ENCODE measurements at places on chromosomes 1 and 21.

GRCh38 chr1:156117414-156118176 lies 3.1 kb downstream of the LMNA start:
- DNase-seq, result no peak

- DNase-seq, result no peak
Measured at GRCh38 chr1:29709704-29710280, 473.5 kb downstream of the PTPRU start.

DNA sequence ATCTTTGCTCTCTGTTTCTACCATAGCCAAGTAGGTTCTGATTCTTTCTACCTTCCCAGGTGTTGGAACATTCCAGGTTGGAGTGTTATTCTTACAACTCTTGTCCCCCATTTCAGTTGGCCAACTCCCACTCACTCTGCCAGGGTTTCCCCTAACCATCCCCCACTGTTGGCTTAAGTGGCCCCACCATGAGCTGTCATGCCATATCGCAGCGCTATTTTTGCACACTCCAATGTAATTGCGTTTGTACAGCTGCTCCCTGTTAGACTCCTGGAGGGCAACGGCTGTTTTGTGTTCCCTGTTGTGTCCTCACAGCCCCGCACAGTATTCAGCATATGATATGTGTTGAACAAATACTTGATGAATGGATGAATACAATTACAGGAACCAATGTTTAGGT lies 117.7 kb upstream of the ETS2 start:
- no peak for DNase-seq

- DNase-seq, result no peak
Measured at GRCh38 chr21:46369520-46370235, 45.7 kb downstream of the PCNT start.

GRCh38 chr1:166947398-166948043 lies 27.8 kb downstream of the ILDR2 start:
- DNase-seq, result peak; percentile 80

DNA sequence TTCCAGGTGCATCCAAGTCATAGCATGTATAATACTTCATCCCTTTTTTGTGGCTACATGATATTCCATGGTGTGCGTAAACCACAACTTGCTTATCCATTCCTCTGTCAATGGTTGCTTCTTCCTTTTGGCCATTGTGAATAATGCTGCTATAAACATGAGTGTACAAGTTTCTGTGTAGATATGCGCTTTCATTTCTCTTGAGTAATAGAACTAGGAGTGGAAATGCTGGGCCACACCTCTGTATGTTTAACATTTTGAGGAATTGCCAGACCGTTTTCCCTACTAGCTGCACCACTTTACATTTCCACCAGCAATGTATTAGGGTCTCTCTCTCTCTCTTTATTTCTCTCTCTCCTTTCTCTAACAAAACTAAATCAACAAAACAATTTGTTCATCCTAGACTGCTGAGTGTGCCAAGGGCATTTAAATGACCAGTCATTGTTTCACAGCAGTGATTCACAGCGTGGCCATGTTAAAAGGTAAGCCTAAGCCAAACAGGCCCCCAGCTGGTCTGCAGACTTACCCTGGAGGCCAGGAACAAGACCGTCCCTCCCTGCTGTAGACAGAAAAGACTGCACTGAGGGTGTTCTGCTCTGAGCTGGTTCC lies 53.2 kb upstream of the LYST start:
- DNase-seq, result peak; percentile 52

- DNase-seq, result no peak
Measured at GRCh38 chr1:159981351-159982055, 27.5 kb upstream of the SLAMF9 start.

DNA sequence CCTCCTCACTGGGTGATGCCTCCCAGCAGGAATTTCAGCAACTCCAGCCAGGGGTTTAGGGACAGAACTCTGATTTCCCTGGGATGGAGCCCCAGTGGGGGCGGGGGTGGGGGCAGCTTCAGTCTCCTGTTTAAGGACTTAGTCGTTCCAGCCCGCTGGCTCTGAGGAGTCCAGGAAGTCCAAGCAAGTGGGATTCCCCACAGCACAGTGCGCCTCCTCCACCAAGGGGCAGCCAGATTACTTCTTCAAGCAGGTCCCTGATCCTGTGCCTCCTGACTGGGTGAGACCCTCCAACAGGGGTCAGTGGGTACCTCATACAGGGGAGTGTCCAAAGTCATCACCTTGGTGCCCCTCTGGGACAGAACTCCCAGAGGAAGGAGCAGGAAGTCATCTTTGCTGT lies 1438.4 kb upstream of the B3GALT2 start:
- DNase-seq, result no peak

DNA sequence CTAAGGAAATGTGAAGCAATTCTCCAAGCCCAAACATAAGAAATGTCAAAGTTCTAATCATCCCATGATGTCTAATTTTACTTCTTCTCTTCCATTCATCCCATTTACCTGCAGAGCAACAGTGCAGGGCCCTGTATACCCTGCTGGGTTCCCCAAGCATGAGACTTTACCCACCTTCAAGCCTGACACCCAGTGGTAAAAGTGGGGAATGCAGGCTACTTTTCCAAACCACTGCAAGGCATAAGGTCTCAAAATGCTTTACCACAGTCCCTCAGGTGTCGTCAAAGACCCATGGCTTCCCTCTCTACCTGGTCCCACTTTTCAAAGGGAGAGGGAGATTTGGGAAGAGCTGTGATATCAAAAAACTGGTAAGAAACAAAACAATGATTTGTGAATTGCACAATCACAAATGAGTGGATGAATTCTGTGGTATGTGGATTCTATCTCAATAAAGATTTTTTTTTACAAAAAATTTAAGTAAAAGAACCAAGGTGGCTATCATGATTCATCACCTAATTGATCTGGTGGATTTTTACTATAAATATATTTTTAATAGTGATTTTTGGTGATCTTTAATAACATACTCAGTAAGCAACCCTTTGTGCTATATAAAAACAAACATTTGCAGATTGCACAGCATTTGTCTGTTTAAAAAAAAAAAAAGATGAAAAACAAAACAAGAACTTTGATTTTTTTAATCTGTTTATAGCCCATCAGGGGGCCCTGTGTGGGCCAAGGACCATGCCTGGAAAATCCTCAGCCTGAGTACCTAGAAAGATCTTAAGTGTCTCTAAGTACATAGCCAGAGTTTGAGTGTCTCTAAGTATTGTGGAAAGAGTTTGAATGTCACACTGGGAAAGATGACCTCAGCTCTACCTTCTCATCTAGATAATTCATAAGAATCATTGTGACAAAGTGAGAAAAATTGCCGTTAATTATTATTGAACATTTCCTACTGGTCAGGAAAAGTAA lies 73.1 kb upstream of the GJB5 start:
- DNase-seq, result peak; percentile 83

DNA sequence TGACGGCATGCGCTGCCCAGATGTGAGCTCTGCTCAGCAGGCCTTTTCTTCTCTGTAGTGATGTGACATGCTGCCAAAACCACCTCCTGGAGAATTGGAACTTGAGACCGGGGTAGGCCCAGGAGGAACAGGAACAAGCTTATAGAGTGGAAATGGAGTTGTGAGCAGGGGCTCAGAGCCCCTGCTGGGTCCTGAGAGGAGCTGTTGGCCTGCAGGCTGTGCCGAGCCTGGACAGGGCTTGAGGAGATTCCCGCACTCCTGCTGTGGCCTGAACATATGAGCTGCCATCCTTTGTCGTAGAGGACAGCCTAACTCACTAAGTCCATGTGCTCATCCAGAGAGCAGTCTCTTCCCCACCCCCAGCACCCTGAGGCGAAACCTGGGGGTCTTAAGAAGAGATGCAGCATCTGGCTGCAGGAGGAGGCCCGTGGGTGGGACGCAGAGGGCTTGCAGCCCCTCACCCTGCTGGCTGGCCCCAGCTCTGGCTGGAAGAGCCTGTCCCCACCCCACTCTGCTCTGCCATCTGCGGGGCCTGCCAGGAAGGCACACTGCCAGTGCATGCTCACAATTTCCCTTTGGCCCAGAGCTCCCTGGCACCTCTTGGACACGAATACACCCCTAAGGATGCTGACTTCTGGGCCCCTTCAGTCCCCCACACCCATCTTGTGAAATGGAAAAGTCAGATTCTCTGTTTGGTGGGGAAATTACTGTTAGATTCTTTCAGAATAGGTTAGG lies 42.5 kb downstream of the PTPRF start:
- DNase-seq, result no peak

DNA sequence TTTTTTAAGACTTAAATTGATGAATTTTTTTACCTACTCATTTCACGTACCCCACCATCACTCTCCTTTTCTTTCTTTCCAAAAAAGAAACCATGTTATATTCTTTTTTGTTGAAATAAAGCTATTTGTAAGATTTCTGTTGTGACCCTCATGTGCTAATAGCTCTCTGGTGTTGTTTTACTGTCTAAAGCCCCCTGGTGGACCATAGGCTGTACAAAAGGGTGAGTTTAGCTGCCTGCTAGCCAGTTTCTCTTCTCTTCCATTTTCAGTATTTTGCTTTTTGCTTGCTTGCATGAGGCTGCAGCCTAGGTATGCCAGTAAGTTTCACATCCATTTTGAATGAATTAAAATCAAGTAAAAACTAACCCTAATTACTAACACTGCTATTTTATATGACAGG lies 15.6 kb upstream of the VAMP3 start:
- peak; percentile 19 for DNase-seq

GRCh38 chr1:187516874-187517273 lies 688.1 kb downstream of the PLA2G4A start:
- DNase-seq, result no peak

DNA sequence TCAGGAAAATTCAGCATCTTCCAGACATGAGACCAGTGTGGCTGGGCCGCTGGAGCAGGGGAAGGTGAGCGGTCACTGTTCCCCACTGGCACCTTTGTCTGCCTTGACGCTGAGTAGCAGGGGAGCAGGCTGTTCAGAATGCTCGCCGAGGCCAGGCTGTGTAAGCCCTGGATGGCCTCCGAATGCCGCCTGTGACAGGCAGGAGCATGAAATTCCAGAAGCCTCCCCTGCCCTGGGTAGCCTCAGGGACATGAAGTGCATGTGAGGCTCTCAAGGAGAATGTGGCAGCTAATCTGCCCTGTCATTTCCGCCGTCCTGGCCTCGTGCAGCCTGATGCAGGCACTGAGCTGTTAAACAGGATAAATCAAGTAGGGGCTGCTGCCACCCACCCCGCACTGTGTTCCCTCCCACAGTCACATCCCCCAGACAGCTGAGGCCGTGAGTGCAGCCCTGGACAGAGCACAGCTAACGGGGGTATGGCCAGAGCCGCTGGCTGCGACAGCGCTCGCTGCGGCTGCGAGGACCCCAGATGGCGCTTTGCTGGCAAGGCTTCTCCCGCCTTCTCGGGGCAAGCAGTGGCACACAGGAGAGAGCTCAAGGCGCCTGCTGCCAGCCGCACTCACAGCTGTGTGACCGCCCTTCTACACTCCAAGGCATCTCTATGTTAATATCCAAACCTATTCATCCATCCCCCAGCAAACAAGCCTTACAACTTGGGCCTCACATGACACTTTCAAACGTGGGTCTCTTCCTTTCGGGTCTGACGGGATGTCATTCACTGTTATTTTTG lies 105.0 kb upstream of the COL6A1 start:
- no peak for DNase-seq

DNA sequence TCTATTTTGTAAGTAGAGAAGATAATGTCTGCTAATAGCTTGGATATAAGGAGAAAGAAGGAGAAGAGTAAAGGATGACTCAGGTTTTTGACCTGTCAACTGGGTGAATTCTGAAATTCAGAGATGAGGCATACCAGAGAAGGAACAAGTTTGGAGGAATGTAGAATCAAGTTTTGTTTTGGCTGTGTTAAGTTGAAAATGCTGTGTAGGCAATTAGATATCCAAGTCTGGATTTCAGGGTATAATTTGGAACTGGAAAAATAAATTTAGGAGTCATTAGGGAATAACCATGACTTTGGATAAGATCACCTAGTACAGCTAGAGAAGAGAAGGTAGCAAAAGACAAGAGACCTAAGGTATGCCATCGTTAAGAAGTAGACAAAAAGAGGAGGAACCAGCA lies 22.4 kb upstream of the GNG4 start:
- DNase-seq, result no peak

- DNase-seq, result no peak
Measured at GRCh38 chr21:15468368-15468767, 261.4 kb upstream of the USP25 start.

DNA sequence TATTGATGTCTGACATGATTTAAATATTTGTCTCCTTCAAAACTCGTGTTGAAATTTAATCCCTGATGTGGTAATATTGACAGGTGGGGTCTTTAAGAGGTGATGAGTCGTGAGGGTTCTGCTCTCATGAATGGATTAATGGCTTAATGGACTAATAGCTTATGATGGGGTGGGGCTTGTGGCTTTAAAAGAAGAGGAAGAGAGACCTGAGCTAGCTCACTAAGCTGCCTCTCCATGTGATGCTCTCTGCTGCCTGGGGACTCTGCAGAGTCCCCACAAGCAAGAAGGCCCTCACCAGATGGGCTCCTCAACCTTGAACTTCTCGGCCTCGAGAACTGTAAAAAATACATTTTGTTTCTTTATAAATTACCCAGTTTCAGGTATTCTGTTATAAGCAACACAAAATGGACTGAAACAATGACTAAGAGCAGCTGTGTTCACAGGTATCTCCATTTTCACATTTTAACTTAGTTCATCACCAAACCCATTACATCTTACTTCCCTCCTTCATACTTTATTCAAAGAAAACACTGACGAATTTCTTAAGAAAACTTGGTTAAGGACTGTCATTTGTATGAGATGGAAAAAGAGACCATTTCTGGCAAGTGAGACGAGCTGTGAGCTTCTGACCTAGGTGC lies 12.1 kb upstream of the AIM2 start:
- no peak for DNase-seq

- no peak for DNase-seq
Measured at GRCh38 chr1:156451505-156452160, 48.9 kb downstream of the MEF2D start.

DNA sequence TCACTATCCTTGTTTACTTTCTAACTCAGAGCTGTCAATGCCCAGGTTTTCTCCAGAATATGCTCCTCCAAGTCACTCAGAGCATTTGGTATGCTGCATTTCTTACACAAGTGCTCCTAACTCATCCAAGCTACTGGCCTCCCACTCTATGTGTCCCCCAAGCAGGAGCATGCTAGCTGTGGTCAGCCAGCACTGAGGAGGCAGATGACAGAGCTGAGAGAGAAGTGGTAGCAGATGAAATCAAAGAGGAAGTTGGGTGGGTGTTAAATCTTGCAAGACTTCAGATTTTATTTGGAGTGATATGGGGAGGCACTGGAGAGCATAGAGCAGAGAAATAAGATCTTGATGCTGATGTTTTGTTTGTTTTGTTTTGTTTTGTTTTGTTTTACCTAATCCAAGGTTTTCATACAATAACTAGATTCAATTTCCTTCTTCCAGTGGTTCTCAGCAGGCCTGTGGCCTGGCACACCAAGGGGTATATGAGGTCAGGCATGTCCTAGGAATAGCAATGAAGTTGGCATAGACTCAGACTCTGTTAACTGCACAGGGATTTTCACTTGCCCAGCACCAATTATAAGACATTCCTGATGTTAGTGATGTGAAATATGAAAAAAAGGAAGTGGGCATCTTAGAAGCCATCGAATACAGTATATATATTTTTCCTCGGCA lies 3.1 kb upstream of the PGBD5 start:
- DNase-seq, result no peak

Data from iPS-NIHi11 (cell line).